Transverse colon (tissue), 4 donors: ENCODE measurements at places on chromosomes 11 and 22. TPM values are rescaled to one million over a fixed set of nuclear protein-coding genes. Genes with fewer than 3 reads are reported as not detected.

DNA sequence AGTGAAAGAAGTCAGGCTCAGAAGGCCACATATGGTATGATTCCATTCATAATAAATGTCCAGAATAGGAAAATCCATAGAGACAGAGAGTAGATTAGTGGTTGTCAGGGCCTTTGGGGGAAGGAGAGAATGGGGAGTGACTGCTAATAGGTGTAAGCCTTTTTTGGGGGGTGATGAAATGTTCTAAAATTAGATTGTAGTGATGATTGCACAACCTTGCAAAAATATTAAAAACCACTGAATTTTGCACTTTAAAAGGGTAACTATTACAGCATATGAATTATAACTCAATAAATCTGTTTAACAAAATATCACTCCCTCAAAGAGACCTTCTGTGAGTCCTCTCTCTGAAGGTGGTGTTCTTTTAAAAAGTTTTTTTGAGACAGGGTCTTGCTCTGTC lies 72.3 kb upstream of the GRK3 start:
- no peak overlapping the region for H3K27ac ChIP-seq
- H3K27me3 ChIP-seq: no peaks in the 10 kb centered on the region
- peaks cover 8% of the 10 kb centered on the region for H3K4me1 ChIP-seq
- DNase-seq: no peak
- no peaks in the 10 kb centered on the region for H3K36me3 ChIP-seq

GRCh38 chr22:23884140-23884539 lies 10.0 kb upstream of the MIF start:
- H3K27ac ChIP-seq: no peak overlapping the region
- no peak overlapping the region for H3K4me3 ChIP-seq
- H3K4me1 ChIP-seq: no peaks in the 10 kb centered on the region
- no peaks in the 10 kb centered on the region for H3K27me3 ChIP-seq
- DNase-seq: no peak

DNA sequence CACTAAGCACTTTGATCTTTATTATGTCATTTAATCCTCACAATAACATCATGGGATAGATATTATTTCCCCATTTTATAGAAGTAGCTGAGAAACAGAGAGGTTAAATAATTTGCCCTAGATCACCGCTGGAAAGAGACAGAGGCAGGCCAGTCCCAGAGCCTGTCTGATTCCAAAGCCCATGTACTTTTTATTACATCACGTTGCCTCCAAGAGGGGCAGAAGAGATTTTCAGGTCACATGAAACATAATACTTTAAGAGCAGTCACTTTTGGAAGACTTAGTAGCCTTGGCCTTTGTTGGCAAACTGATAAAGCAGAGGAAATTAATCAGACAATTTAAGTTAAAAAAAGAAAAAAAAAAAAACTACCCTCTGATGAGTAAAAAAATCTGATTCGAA lies 200.2 kb upstream of the ARHGAP20 start:
- no peaks in the 10 kb centered on the region for H3K27me3 ChIP-seq
- no peaks in the 10 kb centered on the region for H3K36me3 ChIP-seq
- no peak for DNase-seq

GRCh38 chr11:6778518-6778917 lies 4.3 kb upstream of the OR2AG1 start:
- H3K4me1 ChIP-seq: no peaks in the 10 kb centered on the region
- no peak overlapping the region for H3K4me3 ChIP-seq
- H3K27me3 ChIP-seq: no peaks in the 10 kb centered on the region
- H3K36me3 ChIP-seq: no peaks in the 10 kb centered on the region
- DNase-seq: no peak
- no peak overlapping the region for H3K27ac ChIP-seq

DNA sequence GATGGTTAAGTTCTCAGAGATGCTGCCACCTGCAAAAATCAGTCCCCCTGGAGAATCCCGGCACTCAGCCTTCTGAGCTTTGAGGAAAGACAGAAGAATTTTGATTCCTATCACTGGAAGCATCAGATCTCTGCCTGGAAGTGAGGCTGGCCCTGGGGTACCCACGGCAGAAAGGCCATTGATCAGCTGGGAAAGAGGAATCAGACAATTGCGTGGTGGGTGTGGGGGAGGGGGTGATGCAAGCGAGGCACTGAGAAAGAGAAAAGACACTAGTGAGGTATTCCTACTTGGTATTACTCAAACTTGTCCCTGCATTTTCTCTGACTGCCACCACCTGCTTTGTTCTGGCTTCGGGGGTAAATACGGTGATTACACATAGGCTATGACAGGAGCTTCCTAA lies 96.1 kb downstream of the FEZ1 start:
- no peaks in the 10 kb centered on the region for H3K36me3 ChIP-seq
- no peak overlapping the region for H3K4me3 ChIP-seq
- H3K4me1 ChIP-seq: peaks cover under 1% of the 10 kb centered on the region
- no peak overlapping the region for H3K27ac ChIP-seq

FXYD6 gene
- total RNA-seq: 62.5 TPM

ADORA2A gene
- total RNA-seq: 3.0 TPM

GPR83 gene
- total RNA-seq: not detected
